Esophagus squamous epithelium (tissue), 5 donors: ENCODE measurements at places on chromosomes 1 and 21.

DNA sequence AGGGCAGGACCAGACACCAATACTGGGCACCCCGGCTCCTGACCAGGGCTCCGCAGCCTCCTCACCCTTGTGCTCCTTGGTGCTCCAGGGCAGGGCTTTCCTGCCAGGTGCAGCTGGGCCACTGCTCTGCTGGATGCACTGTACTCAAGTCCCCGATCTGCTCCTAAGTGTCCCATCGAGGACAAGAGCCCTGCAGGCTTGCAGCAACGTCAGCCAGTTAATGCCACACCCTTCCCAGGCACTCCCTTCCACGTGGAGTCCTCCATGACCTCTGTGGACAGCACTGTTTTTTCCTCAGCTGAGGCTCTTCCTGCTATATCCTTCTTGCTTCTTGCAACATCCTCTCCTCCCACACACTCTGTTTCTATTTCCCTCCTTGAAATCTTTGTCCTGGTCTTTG is 94.0 kb upstream of the NGF start:
- DNase-seq = no peak

DNA sequence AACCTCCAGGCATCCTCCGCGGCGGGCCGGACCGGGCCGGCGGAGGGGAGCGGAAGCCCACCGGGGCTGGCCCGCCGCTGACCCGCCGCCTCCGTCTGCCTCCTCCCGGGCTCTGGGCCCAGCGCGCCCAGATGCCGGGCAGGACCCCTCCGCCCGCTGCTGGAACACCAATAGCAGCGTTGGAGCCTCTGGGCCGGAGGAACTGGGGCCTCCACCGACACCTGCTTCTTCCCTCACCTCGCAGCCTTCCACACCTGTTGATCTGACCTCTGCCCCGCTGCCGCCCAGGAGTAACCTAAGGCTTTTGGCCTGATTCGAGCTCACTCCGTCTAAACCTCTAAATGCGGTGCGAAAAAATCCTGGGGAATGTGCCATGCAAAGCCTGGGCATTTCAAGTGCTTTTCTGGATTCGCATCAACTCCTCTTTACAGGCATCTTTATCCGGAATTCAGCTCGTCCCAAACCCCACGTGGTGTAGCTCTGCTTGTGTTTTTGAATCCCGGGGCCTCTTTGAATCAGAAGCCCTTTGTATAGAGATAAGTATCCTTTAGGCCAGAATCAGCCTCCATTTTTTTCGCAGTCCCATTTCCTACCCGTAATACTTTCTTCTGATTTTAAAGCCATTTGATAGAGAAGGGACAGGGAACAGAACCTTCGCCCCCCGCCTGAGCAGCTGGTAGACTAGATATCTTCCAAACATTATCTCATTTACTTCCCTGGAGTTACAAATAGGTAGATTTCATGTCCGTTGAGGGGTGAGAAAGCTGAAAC is 680 bp upstream of the CNN3 start:
- DNase-seq = no peak

DNA sequence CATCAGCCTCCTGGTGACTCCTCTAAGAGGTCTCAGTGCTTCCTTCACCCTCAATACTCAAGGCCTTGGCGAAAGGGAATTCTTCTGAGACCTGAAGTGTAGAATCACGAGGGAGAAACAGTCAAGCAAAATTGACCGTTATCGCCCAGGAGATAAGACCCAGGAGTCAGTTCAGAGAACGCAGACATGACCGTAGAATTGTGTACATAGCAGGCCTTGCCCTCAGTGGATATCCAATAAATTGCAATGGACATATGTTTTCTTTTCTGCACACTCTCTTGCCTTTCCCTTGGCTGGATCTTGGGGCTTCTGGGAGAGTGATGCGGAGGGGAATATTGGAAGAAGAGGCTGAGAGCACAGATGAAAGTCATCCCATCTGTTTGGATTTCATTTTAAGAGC is 15.7 kb upstream of the ETS2 start:
- DNase-seq = no peak

- no peak for DNase-seq
Measured at GRCh38 chr1:150102986-150103385, 35.4 kb downstream of the VPS45 start.

GRCh38 chr1:181208967-181209366 is 120.5 kb downstream of the IER5 start:
- no peak for DNase-seq

- no peak for DNase-seq
Measured at GRCh38 chr1:203839081-203839480, 22.3 kb upstream of the SNRPE start.
